ENCODE measurements at places on chromosomes 2 and 18.

DNA sequence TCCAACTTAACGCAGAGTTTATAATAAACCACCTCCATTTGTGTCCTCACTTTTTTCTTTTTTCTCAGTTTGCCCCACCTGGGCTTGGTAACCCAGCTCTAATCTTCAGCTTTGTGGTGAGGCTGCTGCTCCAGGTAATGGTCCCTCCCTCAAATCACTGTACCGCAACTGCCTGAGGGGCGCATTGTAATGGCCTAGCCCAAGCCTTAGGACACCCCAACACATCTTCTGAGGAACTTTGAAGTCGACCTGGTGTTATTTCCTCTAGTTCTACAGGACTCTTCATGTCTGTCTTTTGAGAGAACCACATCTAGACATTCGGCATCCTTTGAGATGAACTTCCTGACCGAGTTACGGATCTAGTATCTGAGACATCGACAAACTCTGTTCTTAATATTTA is 99.7 kb downstream of the PLEKHM3 start:
- DNase-seq = peak; percentile 63

DNA sequence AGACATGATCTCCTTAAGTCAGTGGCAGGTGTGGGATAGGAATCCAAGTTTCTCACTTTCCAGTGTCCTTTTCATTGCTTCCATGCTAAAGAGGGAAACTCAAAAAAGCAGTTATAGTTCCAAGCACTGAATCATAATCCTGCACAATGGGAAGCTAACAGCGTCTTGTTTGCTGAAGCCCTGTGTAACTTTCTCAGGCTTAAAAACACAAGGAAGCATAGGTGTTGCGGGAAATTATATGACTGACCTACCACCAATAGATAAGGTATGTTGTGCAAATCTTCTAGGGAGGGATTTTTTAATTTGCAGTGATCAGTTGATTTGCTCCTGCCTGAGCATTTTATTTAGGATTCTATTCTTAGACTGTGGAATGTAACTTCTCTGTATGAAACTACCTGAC is 250.9 kb downstream of the MYO3B start:
- no peak for DNase-seq

DNA sequence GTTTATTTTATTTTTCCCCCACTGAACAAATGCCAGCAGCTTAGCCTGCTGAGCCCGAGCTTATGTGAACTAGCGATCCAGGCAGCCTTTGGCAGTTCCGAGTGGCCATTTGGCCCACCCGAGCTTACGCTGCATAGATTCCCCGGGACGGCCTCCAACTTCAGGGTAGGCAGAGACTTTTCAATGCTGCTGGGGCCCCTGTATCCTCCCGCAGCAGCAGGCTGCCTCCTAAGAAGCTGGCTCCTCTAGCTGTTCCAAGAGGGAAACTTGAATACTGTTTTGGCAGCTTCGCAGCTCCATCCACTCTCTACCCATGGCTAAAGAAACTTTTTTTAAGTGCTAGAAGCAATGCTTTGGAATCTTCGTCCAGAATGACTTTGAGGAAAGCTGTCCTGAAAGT is 295.2 kb downstream of the SS18 start:
- no peak for DNase-seq

DNA sequence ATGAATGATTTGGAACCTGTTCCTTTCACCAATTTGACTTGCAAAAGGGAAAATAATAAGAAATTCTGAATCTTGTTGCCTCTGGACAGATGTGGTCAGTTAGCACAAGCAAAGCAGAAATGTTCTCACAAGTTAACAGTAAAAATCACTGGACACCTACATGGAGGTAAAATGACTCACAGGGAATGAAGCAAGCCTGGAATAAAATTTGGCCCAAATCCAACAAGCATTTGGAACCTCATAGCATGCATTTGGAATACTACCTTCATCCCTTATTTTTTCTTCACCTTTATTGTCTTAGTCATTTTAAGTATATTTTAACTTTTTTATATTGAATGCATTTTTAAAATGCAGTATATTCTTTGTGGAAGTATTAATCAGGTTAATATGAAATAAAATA is 602.9 kb downstream of the ARHGAP15 start:
- no peak for DNase-seq

GRCh38 chr2:210132239-210132638 is 39.0 kb downstream of the KANSL1L start:
- no peak for DNase-seq

- DNase-seq = no peak
Measured at GRCh38 chr2:112730791-112731190, 10.0 kb downstream of the NT5DC4 start.

DNA sequence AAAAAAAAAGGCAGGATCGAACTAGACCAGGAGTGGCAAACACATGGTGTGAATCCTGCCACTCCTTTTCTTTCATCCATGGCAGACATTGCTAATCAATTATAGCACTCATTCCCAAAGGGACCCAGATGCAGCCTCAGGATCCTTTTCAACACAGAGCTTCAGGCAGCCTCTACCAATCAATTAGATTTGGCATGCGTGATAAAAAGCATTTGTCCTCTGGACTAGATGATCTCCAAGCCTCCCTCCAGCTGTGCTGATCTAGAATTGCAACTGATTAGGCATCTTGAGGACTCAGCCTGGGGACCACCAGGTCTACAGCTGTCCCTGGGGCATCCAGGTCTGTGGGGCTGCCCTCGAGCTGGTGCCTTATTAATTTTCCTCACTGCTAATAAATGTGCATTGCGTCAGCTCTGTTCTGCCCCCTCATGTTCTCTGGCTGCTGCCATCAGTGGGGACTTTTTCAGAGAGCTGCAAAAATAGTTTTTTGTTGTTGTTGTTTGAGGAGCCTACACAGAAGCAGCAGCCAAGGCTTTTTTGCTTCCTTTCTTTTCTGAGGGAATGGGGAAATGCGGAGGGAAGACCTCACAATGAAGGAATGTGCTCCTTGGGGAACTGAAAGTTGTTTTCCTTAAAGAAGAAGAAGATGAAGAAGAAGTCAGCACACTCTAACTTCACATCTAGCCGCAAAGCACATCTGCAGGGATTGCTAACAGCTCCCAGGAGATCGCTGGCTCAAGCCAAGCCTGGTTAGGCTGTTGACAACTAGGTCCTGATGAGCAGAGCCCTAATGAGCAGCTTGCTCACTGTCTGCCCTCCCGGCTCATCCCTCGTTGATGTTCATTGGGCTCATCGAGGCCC is 8.8 kb upstream of the ATOH8 start:
- no peak for DNase-seq

- no peak for DNase-seq
Measured at GRCh38 chr18:45163871-45164270, 451.4 kb upstream of the SLC14A2 start.

DNA sequence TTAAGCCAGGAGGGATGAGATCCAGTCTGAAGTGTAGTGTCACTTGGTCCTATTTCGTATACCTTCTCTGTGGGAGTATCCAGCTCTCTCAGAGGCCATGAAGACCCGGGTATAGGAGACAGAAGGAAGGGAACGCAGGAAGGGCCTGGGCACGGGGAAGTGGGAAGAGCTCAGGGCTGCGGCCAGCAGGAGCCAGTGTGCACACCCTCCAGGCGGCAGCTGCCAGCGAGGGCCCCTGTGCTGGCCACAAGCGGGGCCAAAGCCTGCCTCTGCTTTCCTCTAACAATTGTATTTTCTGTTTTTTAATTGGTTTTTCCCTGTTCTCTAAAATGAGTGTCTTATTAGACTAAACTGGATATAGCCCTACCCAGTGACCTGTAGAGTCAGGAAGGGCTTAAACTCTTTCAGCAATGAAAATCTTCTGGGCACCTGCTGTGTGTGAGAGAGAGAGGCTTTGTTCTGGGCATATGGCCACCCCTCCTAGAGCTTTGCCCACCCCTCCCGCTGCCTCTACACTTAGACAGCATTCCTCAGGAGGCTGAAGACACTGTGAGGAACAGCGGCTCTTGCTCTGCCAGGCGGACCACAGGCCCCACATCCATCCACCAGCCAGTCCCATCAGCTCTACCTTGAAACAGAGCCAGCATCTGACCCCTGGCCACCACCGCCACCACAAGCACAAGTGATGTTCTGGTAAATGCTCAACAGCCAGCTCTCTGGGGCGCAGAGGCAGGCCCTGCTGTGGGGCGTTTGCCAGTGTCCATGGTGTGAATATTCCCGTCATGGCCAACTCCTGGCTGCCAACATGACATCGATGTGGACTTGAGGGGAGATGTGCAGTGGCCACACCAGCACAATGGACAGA is 9.5 kb downstream of the GPR17 start:
- DNase-seq = no peak

DNA sequence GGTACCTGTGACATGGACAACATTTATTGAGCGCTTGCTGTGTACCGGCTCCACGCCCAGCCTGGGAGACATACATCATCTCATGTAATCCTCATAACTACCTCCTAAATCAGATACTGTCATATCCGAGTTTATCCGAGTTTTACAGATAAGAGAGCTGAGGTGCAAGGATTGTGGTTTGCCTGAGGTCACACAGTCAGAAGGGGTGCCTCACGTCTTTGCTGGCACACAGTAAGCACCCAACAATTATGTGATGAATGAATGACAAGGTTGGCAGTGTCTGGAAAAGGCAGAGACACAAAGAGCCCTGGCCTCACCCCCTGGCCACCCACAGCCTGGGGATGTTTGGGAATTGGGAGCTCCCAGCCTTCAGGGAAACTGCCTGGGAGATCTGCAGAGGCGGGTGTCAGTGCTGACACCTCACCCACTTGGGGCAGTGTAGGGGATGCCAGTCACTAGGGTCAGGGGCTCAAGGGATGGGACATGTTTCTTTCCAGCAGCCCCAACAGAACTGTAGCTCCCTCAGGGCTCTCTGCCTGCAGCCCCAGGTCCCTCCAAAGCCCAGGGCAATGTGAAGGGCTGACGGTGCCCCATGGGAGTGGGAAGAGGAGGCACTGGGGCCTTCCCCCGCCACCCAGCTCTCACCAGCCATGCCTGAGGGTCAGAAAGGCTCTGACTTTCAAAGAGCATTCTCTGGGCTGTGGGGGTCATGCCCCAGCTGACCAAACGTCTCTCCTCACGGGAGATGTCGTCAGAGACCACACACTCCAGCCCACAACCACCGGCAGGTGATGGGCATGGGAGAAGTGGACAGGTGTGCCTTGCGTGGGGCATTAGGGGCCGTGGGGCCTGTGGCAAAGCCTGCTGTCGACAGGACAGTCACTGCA is 157.5 kb downstream of the ZFP36L2 start:
- DNase-seq = no peak

DNA sequence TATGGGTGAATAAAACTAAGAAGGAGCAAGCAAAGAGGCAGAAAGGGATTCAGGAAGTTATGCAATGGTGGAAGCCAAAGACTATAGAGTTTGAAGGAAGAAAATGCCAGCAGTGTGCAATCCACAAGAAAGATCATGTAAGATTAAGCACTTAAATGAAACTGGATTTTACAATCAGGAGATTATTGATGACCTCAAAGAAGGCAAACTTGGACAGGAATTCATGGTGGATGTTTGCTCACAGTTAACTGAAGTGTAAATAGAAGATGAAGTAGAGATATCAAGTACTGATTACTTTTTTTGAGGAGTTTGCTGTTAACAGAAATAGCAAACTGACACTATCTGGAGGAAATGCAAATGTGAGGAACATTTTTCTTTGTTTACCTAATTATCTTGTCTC is 308.9 kb downstream of the RND3 start:
- DNase-seq = no peak

DNA sequence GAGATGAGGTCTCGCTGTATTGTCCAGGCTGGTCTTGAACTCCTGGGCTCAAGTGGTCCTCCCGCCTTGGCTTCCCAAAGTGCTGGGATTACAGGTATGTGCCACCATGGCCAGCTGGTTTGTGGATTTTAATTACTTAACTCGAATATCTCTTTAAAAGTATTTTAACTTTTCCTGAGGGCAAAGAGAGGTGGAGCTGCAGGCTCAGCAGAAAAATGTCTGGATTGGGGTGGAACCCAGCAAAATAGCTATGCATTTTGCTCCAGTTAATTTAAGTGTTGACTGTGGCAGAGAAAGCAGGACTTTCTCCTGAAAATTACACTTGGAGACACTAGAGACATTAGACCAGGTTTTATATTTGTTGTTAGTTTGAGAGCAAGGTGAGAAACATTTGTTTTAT is 35.5 kb upstream of the TXNDC2 start:
- DNase-seq = no peak

DNA sequence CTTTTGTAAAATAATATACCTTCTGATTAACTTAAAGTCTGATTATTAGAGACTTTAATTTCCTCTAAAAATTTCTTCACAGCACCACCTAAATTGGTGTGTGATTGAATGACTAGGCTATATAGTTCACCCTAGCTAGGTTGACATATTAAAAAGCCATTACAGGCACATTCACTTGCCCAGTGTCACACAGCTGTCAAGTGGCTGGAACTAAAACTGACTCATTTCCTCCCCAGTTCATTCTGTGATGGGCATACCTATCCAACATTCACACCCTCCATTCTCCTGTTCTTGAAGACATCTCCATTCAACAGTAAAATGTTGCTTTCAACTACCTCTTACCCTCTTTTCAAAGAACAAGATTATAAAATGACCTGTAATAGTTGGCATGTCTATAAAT is 334.5 kb downstream of the ARHGAP15 start:
- DNase-seq = no peak

DNA sequence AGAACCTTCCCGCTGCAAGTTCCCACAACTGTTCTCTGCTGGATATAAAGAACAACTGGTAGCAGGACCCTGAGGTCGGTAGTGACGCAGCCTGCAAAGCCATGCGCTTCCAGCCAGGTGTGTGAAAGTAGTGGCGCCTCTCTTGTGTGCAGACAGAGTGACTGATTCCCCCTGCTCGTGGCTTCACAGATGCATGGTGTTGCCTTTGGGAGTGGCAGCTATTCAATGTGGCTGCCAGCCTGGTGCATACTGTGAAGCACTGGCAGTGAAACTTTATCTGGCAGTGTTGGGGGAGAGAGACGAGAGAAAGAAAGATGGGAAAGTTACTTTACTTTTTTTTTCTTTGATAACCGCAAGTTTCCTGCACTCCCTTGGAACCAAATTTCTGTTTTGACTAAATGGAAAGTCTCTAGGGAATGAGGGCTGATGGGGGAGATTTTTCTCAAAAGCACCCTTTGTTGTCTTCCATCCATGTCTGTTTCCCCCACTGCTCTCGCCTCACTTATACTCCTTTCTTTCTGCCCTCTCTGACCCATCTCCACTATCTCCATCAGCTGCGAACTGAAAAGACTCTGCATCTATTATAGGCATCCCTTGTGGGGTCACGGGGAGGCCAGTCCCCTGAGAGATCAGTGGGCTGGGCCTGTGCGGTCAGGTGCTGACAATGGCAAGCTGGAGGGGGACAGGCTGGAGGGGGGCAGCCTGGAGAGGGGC is 90.0 kb upstream of the TNP1 start:
- no peak for DNase-seq

DNA sequence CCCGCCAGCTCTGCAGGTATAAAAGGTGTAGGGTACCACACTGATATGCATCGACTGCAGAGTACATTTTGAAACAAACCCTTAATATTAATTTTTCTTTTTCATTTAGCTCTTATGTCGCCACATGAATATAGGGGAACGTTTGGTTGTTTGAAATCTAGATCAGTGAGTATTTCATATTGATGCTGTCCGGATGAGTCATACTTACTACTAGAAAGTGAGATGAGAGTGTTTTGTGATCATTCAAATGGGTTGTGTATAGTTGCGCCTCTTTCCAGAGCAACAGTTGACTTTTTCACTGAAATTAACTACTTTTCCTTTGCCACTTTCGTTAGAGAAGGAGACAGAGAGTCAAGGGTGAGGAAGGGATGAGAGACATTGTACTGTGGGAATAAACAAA is 24.6 kb downstream of the NPAS2 start:
- no peak for DNase-seq

Data from naive thymus-derived CD4-positive, alpha-beta T cell (primary cell).